Activated CD4-positive, alpha-beta T cell treated with anti-CD3 and anti-CD28 coated beads, Interleukin-2, Interleukin-6, amounts not matched to agents 100 ng/mL and 50 ng/mL, durations not matched to agents 16 hours and 8 hours (primary cell): ENCODE measurements at places on chromosomes 7 and 10.

DNA sequence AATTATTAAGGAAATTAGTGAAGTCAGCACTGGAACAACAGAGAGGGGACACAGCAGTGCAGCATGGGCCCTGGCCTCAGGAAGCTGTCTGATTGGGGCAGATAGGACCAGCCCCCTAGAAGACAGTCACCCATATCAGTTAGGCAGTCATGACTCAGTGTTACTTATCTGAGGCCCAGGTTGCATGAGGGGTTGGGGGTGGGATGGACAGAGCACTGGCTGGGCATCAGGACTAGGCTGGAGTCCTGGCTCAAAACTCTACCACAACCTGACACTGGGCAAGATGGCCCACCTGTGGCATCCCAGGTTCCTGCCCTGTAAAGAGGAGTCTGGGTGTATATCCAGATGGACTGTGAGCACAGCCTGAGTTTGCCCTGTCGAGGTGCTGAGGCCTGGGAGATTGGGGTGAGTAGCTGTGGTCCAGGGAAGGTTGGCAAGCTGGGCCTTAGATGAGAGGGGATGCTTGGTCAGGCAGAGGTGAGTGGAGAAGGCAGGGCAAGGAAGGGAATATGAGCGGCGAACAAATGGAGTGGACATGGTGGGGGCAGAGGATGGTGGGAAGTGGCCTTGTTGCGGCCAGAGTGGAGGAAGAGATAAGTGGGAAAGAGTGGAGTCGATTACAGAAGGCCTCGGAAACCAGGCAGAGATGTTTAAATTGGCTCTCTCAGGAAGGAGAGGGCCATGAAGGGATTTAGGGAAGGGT is 37.5 kb downstream of the HK1 start:
- no peak for DNase-seq

DNA sequence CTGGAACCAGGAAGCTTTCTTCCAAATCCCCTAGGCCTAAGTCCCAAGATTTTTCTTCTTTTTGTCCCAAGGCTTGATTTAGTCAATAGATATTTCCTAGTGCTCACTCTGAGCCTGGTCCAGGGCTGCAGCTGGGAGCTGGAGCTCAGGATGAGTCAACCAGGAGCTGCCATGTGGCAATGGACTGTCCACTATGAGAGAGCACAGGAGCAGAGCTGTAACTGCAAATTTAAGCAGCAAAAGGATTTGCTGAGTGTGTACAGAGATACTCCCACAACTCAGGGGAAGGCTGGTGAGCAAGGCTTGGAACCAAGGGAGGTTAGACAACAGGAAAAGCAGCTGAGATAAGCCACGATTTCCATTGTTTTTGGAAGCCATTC is 92.1 kb upstream of the CXCL12 start:
- DNase-seq: no peak

- no peak for DNase-seq
Measured at GRCh38 chr7:292826-293225, 2.9 kb downstream of the FOXL3 start.

GRCh38 chr7:24812305-24812945 is 55.2 kb upstream of the GSDME start:
- DNase-seq: peak; percentile 50

DNA sequence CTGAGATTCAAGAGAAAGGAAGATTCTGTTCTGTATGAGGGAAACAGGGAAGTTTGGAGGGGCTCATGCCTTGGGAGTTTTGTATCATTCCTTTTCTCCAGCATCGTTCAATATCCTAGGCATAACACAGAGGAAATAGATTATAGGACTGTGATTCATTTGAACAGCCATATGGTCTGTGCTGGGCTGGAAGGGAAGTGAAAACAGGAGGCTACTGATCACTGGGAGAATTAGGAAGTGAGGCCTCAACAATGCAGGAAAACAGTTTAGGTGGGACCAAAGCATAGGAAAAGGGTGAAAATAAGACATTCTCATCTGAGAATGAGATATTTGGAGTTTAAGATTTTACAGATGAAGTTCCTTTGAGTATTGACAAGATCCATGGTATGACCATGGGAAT is 70.7 kb upstream of the MKX start:
- DNase-seq: no peak

DNA sequence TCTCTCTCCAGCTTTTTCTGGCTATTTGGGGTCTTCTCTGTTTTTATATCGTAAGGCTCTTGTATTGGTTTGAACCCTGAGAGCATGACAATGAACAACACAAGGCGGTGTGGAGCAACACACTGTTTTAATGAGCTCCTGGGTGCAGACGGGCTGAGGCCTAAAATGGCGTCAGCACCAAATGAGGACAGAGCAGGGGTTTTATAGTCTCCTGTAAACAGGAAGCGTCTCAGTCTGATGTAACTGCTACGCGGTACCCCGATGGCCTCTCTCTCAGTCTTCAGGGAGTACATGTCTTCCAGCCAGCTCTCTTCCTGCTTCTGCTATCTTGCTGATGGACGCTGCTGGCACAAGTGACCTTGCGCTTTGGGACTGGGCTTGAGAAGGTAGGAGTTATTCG is 95.9 kb upstream of the CCDC71L start:
- no peak for DNase-seq

GRCh38 chr10:93601146-93601773 is at the start of gene RBP4:
RBP4 (minus strand) TSS chr10:93601235; CDS start chr10:93601028, 207 bp downstream.
- DNase-seq: no peak
